ENCODE measurements at places on chromosomes 11 and 22. TPM values are rescaled to one million over a fixed set of nuclear protein-coding genes. Genes with fewer than 3 reads are reported as not detected.

DNA sequence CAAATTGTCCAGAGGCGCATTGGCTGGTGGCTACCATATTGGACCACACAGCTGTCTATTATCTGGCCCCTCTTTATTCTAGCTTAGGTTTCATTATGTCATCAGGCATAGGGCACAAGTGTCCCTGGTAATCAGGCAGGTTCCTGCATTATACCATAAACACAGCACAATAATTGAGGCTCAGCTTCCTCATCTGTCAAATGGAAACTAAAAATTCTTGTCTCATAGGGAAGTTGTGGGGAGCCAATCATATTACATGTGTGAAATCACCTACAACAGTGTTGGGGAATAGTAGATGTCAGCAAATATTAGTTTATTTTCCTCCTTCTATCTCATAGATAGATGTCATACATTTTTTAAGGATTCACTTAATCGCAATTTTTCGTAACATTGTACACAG is 231.0 kb upstream of the SORL1-AS1 start:
- H3K27ac ChIP-seq: no peak overlapping the region

GRCh38 chr11:28899706-28900105 is 791.5 kb downstream of the METTL15 start:
- H3K4me1 ChIP-seq: no peaks in the 10 kb centered on the region
- DNase-seq: no peak
- no peak overlapping the region for H3K27ac ChIP-seq

GRCh38 chr11:17563961-17564686 is 17.1 kb downstream of the OTOG start:
- peaks cover 14% of the 10 kb centered on the region for H3K4me1 ChIP-seq
- DNase-seq: no peak
- no peak overlapping the region for H3K4me3 ChIP-seq
- no peaks in the 10 kb centered on the region for H3K27me3 ChIP-seq
- H3K36me3 ChIP-seq: no peaks in the 10 kb centered on the region

GRCh38 chr11:70642266-70642665 is 243.9 kb downstream of the CTTN start:
- no peaks in the 10 kb centered on the region for H3K36me3 ChIP-seq
- no peak overlapping the region for H3K4me3 ChIP-seq
- no peak for DNase-seq
- H3K27me3 ChIP-seq: peaks cover 3% of the 10 kb centered on the region

CLTCL1 gene
- total RNA-seq: 12.2 TPM

GRCh38 chr11:67349036-67349435 is 4.3 kb downstream of the POLD4 start:
- H3K4me1 ChIP-seq: peaks cover 7% of the 10 kb centered on the region
- H3K36me3 ChIP-seq: no peaks in the 10 kb centered on the region
- no peaks in the 10 kb centered on the region for H3K27me3 ChIP-seq
- no peak for DNase-seq
- no peak overlapping the region for H3K27ac ChIP-seq
- no peak overlapping the region for H3K4me3 ChIP-seq

Data from cardiac muscle cell (in vitro differentiated cells and primary cell).